Ovary (tissue), 10 donors: ENCODE measurements at places on chromosomes 4 and X. TPM values are rescaled to one million over a fixed set of nuclear protein-coding genes. Genes with fewer than 3 reads are reported as not detected.

- DNase-seq, result no peak
These were observed 52.4 kb upstream of the TBC1D14 start for GRCh38 chr4:6857009-6857882.

- no peak for DNase-seq
These were observed 1526.2 kb downstream of the RPA4 start for GRCh38 chrX:98409867-98410266.

DNA sequence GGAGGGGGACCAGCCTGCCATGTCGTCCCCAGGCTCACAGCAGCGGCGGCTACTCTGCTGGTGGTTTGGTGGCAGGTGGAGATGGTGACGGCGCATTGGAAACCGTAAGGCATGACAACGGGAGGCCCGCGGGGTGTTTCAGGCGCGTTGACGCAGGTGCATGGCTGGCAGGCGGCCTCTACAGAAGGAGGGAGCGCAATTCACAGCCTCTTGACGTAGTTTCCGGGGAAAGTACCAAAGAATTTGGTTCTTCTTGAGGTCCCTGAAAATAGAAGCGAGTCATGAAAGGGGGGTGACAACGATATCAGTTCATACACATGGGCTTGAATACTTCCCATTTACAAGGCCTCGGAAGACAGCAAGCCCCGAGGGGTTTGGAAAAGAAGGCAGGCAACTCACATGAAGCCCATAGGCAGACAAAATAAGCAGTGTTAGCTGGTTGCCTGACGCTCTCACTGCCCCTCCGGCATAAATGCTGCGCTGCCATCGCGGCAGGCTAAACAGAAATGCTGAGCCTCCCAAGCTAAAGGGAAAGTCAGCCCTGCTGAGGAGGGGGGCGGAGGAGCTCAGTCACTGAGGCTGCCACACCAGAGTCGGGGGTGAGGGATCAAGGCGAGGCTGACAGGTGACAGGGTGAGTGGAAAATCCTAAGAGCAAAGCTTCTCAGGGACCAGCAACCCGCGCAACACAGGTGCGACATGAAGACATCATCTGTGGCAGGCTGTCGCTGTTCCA, 52.3 kb upstream of the PDLIM3 start:
- no peak for DNase-seq

Gene CCDC149
- 17.5 TPM for total RNA-seq

Gene HSFX2
- total RNA-seq, result 1.9 TPM

Gene SEC24D
- total RNA-seq, result 25.2 TPM
